ENCODE measurements at places on chromosomes 3 and 15. TPM values are rescaled to one million over a fixed set of nuclear protein-coding genes. Genes with fewer than 3 reads are reported as not detected.
A peak's percentile ranks its signal among the peaks of the same experiment; 100 is the strongest.

Gene MESP2
- total RNA-seq: 0.14 TPM

Gene ARHGEF26
- total RNA-seq: 0.14 TPM

Gene NME9
- 0.46 TPM for total RNA-seq

Gene GATA2
- 0.05 TPM for total RNA-seq

Gene SERINC4
- 0.42 TPM for total RNA-seq

Gene FAM107A
- not detected for total RNA-seq

Gene FOXB1
- total RNA-seq: 0.53 TPM

Gene ZPLD1
- total RNA-seq: not detected

Gene CMTM7
- 41.1 TPM for total RNA-seq

Gene SELENOT
- total RNA-seq: 134 TPM

Gene TTC21A
- total RNA-seq: 2.3 TPM

Gene C2CD4A
- total RNA-seq: 0.73 TPM

Gene C3orf52
- 9.3 TPM for total RNA-seq

Gene IMPG2
- total RNA-seq: 0.12 TPM

Gene GOLGA8R
- 0.75 TPM for total RNA-seq

DNA sequence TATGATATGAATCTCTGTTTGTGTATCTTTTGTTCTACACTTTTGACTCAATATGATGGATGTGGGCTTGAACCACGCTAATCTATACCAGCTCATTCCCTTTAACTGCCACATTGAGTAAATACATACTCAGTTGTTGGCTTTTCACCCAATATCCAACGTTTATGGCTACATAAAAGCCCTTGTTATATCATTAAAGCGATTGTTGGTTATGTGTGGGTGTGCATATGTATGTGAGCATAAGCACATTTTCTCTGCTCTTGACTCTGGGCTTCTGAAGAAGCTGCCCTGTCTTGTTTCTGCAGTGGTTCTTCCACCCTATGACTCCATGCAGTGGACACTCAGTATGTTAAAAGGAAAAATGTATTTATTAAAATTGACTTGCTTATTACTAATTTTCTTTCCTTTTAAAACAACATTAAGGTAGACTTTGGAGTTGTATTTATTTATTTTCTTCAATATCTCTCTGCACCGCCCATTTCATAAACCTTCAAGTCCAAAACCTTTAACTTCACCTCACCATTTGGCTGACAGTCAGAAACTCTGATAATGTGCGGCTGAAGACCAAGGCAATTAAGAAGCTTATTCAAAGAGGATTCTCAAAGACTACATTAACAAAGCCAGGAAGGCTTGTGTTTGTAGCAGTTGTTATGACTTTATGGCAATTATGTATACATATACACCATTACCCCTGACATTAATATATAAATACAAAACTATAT, 156.1 kb downstream of the THRB start:
- no peaks in the 10 kb centered on the region for H3K36me3 ChIP-seq
- no peak for DNase-seq
- peaks cover 3% of the 10 kb centered on the region for H3K27me3 ChIP-seq
- H3K27ac ChIP-seq: no peak overlapping the region

DNA sequence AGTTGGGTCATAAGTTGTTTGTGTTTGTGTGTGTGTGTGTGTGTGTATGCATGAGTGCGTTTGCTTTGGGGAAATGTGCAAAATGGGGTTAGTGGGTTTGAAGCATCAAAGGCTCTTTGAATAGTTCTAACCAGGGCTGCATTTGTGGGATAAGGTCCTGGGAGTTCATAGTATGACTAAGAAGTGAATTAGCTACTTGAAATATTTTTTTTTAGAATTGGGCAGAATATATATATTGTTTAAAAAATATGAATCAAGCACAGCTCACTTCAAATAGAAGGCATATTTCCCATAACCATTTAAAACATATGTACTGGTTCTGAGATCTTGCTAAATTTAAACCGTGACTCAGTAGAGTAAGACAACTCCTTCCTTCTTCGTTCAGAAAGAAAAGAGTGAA, 43.1 kb downstream of the IGF2BP2 start:
- no peaks in the 10 kb centered on the region for H3K36me3 ChIP-seq
- no peak overlapping the region for H3K27ac ChIP-seq
- no peak for DNase-seq

DNA sequence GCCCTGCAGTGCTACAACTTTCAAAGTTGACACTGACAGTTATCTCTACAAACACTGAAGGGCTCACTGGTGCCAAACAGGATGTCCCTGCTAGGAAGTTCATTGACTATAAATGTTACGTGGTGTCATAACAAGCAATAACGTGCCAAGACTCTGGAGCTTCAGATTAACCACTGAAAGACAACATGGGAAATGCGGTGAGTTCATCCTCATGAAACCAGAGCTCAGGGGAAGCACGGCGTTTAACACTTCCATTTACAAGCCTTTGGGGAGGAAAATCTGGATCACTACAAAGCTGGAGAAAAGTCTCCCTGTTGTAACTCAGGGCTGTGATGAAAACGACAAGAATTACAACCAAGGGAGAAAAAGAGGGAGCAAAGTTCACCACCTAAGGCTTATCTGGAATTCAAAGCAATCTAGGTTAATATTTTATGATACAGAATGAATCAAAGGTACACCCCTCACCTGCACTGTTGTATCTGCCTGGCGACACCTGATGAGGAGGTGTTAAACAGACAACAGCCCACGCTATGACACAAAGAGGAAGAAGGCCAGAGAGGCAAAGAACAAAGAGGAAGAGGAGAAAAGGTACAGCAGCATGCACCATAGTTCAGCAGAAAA, 27.0 kb downstream of the SHQ1 start:
- peaks cover 25% of the 10 kb centered on the region for H3K4me1 ChIP-seq
- H3K4me3 ChIP-seq: no peak overlapping the region
- DNase-seq: peak; percentile 18

DNA sequence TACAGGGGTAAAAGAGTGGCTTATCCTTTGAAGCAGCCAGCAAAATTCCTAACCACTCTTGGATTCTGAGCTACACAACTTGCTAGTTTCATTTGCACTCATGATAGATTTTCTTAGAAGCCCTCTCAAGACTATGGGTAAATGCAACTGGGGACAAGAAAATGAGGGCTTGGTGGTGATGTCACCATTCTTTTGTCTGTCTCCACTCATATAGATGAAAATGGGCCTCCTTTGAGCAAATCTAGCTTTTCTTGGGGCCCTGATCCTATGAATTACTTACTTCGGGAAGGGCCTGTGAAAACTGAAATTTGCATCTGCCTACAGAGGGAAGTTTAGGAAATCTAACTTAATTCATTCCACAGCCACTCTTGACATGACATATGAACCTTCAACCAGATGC, 486.3 kb downstream of the MAGI1 start:
- H3K4me3 ChIP-seq: no peak overlapping the region
- DNase-seq: no peak
- H3K36me3 ChIP-seq: no peaks in the 10 kb centered on the region
- no peaks in the 10 kb centered on the region for H3K4me1 ChIP-seq
- H3K27me3 ChIP-seq: peaks cover 15% of the 10 kb centered on the region

DNA sequence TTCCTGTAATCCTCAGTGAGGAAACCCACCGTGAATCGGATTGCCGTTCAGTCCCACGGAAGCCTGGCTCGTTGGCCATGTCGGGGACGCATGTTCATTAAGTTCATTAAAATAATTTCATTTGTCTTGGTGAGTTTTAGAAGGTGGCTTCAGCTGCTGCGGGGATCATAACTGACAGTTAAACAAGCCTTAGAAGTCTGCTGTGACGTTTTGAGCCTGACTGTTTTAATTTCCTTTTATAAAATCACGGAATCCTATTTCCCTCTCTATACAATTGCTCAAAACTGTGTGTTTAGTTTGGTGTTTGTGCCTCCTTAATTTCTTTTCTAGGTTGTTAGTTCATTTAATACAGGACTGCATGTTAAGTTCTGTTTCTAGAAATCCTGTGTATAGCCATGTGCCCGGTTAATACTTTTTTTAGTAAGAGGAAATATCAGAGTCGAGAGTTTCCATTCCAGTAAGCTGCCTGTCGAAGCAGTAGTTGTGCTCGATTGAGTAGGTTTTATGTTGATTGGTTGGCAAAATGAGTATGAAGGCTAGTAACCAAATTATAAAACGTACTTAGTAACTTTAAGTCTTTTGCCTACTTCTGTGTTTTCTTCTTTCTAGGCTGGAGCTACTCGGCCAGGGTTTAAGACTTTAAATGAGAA, 705 bp downstream of the NIPA2 start:
- peaks cover 29% of the 10 kb centered on the region for H3K4me1 ChIP-seq
- peak overlapping the region; percentile 96 for H3K4me3 ChIP-seq
- H3K36me3 ChIP-seq: peaks cover 24% of the 10 kb centered on the region
- no peak for DNase-seq

- no peak overlapping the region for H3K4me3 ChIP-seq
- H3K4me1 ChIP-seq: no peaks in the 10 kb centered on the region
- H3K27me3 ChIP-seq: peaks cover 16% of the 10 kb centered on the region
- H3K36me3 ChIP-seq: no peaks in the 10 kb centered on the region
Observed at GRCh38 chr15:73851689-73852088, 21.7 kb upstream of the TBC1D21 start.

GRCh38 chr3:190120269-190121060, at the start of gene P3H2:
Gene P3H2 (minus strand): TSS chr3:190120897. CDS start chr3:190120731, 166 bp downstream.
- H3K4me3 ChIP-seq: peak within 1 kb of the TSS; percentile 43
- peak; percentile 59 for DNase-seq
- H3K4me1 ChIP-seq: peaks cover 5% of the 10 kb centered on the region

DNA sequence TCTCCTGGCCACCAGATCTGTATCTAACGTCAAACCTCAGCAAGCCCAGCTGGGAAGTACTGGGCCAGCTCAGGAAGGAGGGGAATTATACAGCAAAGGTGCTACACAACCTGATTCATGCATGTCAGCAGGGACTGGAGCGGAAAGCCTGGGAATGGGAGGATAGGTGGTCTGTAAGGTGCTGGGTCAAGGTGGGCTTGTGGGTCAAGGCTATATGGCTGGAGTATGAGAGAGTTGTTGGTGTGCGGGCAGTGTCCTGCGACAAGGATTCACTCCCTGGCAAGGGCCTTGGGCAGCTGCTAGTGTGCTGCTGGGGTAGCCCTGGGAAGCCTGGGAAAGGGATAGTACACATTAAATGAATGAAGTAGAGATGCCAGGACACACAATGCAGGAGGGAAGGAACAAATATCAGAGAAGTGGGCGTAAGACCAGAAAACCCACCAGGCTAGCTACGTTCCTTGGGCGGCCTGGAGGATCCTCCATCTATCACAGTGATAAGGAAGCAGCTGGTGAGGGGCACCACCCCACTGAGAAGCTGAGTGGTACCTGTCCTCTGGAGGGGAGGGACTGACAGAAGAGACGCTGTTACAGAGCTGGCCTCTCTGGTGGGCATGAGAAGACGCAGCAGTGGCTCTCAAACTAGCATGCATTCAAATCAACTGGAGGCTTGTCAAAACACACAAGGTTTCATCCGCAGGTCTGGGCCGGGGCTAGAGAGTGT, 8.5 kb upstream of the SYNM start:
- H3K36me3 ChIP-seq: no peaks in the 10 kb centered on the region
- no peaks in the 10 kb centered on the region for H3K4me1 ChIP-seq
- H3K27me3 ChIP-seq: peaks cover 18% of the 10 kb centered on the region

DNA sequence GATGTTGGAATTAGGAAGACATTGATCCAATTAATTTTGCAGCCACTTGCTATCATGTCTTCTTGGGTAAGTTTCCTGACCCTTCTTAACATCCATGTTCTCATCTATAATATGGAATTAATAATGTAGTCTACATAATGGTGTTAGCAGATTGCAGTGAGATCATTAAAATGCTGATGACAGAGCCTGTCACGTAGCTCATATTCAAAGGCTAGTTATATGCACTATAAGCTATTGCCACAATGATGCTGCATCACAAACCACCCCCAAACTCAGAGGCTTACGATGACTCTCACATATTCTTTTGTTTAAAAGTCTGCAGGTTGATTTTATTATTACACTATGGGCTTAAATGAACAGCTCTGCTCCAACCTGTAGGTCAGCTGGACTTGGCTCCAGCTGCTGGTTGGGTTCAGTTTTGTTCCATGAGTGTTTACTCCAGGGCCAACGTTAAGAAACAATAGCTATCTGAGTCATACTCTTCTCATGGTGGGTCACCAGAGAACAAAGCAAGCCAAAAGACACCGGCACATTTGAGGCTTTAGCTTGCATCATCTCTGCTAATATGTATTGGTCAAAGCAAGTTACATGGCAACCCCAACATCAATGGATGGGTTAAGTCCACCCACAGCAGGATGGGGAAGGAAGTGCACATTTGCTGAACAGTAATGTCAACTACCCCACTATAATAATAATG, 250.0 kb upstream of the SLCO3A1 start:
- DNase-seq: no peak
- no peak overlapping the region for H3K4me3 ChIP-seq
- H3K27me3 ChIP-seq: peaks cover 8% of the 10 kb centered on the region
- H3K4me1 ChIP-seq: no peaks in the 10 kb centered on the region
- H3K27ac ChIP-seq: no peak overlapping the region

- H3K27me3 ChIP-seq: no peaks in the 10 kb centered on the region
- peak overlapping the region; percentile 74 for H3K4me3 ChIP-seq
- peak overlapping the region; percentile 99 for H3K27ac ChIP-seq
- DNase-seq: peak; percentile 59
- H3K36me3 ChIP-seq: peaks cover 35% of the 10 kb centered on the region
Observed at GRCh38 chr3:141411251-141411771, 43.0 kb downstream of the ZBTB38 start.

- no peak for DNase-seq
- H3K36me3 ChIP-seq: no peaks in the 10 kb centered on the region
- no peak overlapping the region for H3K4me3 ChIP-seq
Observed at GRCh38 chr3:182046166-182046764, 334.5 kb downstream of the SOX2 start.

GRCh38 chr3:15955968-15956367, 158.2 kb upstream of the ANKRD28 start:
- H3K27ac ChIP-seq: no peak overlapping the region
- no peaks in the 10 kb centered on the region for H3K27me3 ChIP-seq
- no peak overlapping the region for H3K4me3 ChIP-seq
- H3K36me3 ChIP-seq: no peaks in the 10 kb centered on the region

DNA sequence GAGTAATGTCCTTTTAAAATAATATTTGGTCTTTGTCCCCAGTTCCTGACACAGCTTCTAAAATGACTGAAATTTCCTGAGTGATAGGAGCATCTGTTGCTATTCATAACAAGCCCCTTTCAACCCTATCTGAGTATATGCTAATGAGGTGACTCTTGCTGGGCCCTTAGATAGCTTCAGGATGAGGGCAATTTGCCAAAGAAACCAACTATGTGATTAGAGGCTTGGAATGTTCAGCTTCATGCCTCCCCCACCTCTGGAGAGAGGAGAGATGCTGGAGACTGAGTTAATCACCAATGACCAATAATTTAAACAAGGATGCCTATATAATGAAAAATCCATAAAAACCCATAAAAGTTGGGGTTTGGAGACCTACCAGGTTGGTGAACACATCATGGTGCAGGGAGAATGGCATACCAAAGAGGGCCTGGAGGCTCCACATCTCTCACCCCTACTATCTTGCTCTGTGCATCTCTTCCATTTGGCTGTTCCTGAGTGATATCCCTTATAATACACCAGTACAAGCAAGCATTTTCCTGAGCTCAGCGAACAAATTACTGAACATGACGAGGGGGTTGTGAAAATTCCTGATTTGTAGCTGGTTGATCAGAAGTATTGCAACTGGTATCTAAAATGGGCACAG, 189.2 kb downstream of the ECT2 start:
- no peaks in the 10 kb centered on the region for H3K4me1 ChIP-seq
- peaks cover 5% of the 10 kb centered on the region for H3K27me3 ChIP-seq
- H3K36me3 ChIP-seq: no peaks in the 10 kb centered on the region
- no peak overlapping the region for H3K27ac ChIP-seq

Data from activated CD4-positive, alpha-beta T cell treated with anti-CD3 and anti-CD28 coated beads for 36 hours (primary cell).